ENCODE measurements at places on chromosomes 5 and 9.

DNA sequence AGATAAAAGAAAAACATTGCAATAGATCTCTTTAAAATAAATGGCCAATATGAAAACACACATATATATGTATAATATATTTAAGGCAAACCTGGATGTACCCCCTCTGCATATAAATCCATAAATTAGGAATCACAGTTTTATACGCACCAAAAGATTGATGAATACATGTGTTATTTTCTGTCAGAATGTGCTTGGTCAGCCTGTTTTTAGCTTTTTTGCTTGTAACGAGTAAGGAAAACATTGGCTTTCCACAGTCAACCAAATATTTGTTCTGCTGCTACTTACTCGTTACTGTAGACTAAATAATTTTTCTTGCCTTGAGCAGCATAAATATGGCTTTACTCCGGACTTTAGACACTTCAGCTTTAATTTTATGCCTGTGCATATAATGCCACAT is 173.7 kb downstream of the CWC27 start:
- DNase-seq = no peak

GRCh38 chr9:131977109-131977838 is 102.4 kb downstream of the MED27 start:
- DNase-seq = no peak

DNA sequence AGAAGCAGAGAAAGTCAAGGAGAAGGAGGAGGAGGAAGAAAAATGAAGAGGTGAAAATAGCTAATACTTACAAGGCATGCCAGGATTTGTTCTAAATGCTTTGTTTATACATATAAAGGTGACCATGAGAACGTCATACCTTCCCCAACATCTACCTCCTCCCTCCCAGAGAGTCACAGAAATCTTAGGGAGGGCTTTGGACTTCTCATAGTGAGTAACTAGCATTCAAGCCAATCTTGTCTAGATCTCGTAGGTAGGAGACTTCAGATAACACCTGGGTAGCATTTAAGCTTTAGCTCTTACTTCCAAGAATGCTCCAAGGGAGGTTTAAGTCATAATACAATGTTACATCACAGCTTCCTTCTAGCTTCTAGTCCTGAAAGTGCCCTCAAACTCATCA is 36.5 kb upstream of the GPBP1 start:
- no peak for DNase-seq

GRCh38 chr9:30796764-30797163 is 1587.7 kb upstream of the ACO1 start:
- no peak for DNase-seq

GRCh38 chr5:52751137-52751536 is 36.6 kb upstream of the ITGA1 start:
- DNase-seq = no peak

Measured in transverse colon (tissue), 4 donors.